ENCODE measurements at places on chromosomes 2 and 18.

DNA sequence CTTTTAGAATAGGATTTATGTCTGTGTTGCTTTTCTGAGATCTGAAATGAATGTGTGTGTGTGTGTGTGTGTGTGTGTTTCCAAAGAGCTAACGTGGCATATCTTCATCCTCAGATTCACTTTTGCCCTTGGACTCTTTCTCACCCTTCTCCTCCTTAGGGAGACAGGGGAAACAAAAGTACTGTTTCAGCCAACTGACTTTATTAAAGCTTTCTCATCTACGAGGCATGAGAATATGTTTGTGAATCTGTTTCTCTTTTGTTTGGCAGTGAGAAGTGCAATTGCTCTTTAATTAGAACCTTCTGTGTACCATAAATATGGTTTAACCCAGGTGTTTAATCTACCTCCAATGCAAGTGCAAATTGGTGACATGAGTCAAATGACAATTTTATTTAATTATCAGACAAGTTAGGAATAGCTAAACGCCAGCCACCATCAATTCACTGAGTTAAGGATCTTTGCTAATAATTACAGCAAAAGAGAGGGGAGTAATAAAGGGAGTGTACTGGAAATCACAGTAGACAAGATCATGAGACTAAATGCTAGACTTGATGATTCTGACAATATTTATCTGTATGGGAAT lies 186.4 kb upstream of the COL3A1 start:
- no peak for DNase-seq

- DNase-seq: no peak
Observed at GRCh38 chr2:39667104-39667885, 1.6 kb downstream of the TMEM178A start.

DNA sequence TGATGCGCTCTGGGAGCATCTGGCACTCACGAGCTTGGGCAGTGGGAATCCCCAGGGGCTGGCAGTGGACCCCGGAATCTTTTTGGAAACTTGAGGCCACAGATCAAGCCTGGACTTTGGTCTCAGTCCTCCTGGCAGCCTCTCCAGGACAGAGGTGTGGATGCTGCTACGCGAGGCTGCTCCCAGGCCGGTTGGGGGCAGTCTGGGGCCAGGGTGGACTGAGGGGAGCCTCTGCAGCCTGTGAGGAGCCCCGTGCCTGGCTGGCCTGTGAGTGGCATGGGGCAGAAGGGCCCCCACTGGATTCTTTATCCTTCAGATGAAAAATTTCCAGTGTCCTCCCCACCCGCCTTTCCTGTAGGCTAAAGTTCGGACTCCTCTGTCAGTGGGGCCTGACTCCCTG lies 12.7 kb upstream of the DES start:
- DNase-seq: no peak

DNA sequence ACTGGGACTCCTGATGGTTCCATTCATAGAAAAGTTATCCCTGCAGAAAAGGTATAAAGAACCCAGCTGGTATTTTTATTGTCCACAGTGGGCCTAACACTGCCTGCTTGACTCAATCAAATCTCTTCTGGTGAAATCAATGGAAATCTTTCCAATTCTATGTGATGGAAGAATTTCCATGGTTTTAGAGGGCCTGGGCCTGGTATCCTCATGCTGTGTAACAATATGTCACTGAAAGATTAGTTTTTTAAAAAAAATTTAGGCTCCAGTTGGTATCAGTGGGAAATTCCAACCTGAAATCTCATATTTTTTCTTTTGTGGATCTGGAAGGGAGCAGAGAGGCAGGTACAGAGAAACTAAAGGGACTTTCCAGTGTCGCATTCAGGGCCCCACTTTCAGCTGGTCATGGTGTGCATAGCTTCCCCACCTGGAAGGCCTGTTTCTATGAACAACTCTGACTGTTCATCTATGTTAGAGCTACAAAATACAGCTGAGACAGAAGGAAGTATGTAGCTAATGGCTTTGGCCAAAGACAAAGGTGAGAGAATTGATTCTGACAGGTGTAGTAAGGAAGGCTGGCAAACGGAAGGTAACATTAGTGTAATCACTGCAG lies 20.9 kb downstream of the NEB start:
- no peak for DNase-seq

GRCh38 chr2:238999291-238999741 lies 151.4 kb downstream of the TWIST2 start:
- DNase-seq: no peak

All from HS-27A (cell line).